ENCODE measurements at places on chromosomes 1 and 21.
A peak's percentile ranks its signal among the peaks of the same experiment; 100 is the strongest.

DNA sequence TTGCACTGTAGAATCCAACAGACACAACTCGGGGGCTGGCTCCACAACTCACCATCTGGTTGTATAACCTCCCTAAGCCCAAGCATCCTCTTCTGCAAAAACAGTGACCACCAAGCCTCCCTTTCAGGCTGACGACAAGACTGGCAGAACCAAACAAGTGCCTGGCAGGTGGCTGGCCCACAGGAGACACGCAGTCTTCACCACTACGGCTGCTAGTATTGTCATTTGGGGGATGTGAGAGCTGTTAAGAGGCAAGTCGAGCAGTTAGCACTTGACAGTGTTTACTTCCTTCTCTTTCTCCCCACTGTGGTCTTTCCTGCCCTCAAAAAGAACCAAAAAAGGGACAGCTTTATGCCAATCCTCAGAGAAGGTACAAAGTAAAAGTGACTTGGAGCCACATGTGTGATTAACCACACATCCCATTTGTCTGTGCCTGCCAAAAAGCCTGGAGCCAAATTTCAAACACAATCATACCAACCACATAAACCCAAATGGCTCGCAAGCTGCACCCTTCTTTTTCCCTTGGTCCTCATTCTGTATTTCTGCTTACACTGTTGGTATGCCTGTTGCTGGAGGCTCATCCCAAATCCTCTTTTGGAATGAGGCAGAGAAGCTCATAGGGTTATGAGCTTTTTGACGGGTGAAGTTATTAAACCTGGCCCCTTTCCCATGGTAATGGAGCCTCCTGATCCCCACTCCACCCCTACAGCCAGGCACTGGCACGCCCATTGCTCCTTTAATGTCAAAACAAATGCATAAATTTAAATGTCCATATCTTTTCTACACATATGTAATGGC lies 94.1 kb downstream of the TGFBR3 start:
- DNase-seq, result peak; percentile 11

GRCh38 chr1:199956005-199956404 lies 71.5 kb upstream of the NR5A2 start:
- no peak for DNase-seq

DNA sequence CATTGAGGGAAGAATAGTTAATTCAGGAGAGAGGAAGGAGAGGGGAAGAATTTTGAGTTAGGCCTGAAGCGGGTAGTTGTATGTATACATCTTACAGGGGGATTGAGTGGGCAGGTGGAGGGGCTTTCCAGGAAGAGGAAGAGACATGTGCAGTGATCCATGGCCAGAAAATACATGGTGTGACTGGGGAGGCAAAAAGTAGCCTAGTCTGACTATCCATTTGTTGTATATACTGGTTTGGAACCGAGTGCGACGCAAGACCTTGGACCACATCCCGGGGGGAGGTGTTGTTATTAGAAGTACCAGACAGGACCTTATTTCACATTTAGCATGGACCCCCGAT lies 158.3 kb downstream of the SDCCAG8 start:
- no peak for DNase-seq

- no peak for DNase-seq
Observed at GRCh38 chr21:40618191-40618973, 228.6 kb downstream of the DSCAM start.

GRCh38 chr1:214842856-214843255 lies 239.7 kb upstream of the KCNK2 start:
- no peak for DNase-seq

- DNase-seq, result no peak
Observed at GRCh38 chr21:43767984-43768867, 7.9 kb downstream of the CSTB start.

- DNase-seq, result no peak
Observed at GRCh38 chr21:29390778-29391177, 92.1 kb downstream of the BACH1 start.

- no peak for DNase-seq
Observed at GRCh38 chr1:94283462-94283861, 46.1 kb upstream of the ARHGAP29 start.

GRCh38 chr1:116574581-116575291 lies 3.9 kb upstream of the CD58 start:
- peak; percentile 50 for DNase-seq

DNA sequence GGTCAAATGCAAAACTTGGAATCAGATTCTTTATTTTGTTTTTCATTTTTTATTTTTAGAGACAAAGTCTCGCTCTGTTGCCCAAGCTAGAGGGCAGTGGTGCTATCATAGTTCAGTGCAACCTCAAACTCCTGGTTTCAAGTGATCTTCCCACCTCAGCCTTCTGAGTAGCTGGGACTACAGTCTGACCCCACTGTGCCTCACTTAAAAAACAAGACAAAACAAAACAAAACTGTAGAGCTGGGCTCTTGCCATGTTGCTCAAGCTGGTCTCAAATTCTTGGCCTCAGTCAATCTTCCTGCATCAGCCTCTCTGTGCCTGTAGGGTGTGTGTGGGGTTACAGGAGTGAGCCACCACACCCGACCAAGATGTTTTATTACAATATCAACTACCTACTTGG lies 396.0 kb upstream of the USP24 start:
- no peak for DNase-seq

- DNase-seq, result no peak
Observed at GRCh38 chr1:157096881-157097280, 2.7 kb downstream of the ETV3L start.

DNA sequence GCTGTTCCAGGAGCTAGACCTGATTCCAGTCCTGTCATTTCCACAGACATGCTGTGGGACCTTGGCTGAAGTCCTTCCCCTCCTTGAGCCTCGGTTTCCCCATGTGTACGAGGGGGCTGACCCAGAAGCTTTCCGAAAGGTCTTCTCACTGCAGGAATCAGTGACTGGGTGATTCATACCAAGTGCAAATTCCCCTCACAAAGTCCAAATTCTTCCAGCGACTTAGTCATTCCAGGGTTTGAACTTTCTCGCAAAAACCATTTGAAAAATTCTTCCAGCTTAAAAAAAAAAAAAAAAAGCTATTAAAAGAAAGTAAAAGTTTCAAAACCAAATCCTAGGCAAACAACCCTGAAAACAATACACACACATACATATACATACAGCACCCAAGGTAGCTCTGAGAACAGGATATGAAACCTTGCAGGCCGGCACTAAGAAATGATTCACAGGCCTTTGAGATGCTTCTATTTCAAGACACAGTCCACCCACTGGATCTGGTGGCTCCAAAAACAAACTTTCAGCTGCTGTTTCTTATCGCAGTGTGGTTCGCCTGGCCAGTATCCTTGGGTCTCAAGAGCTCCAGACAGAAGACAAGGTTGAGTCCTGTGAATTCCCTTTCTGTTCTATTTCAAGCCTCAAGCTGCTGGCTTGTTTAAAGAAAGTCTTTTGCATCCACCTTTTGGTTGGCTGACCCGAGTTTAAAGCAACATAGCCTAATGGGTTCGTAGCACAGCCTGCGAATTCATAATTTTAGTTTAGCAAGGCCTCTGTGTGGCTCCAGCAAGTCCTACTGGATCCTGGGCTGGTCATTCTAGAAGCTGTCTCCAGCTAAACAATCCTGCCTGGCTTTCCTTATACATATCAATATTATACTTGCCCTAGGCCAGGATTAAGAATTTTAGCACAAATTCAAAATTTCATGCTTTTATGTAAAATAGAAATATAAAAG lies 18.0 kb upstream of the ID3 start:
- DNase-seq, result no peak

- DNase-seq, result no peak
Observed at GRCh38 chr1:31580513-31580870, 4.2 kb downstream of the TINAGL1 start.

- no peak for DNase-seq
Observed at GRCh38 chr1:145828367-145829026, 4.5 kb downstream of the POLR3C start.

DNA sequence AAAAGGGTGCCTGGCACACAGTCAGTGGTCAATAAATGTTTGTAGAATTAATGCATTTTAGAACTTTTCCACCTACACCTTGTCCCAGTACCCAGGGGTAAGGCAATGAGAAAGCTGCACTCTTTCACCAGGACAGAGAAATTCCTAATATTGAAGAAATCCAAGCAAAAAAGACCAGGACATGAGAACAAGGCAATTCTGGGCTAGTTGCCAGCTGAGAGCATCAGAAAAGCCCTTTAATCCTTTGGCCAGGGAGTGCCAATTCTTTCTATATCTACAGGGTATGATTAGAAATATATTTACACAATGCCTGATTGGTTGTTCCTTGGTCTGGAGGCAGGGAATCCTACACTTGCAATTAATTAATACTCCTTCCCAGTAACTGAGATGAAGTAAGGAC lies 492.4 kb upstream of the NFIA start:
- no peak for DNase-seq

- no peak for DNase-seq
Observed at GRCh38 chr1:15736038-15736891, at the start of gene SLC25A34. TSS of gene SLC25A34 (plus strand) at chr1:15736258. CDS start at chr1:15736486, 228 bp downstream.

DNA sequence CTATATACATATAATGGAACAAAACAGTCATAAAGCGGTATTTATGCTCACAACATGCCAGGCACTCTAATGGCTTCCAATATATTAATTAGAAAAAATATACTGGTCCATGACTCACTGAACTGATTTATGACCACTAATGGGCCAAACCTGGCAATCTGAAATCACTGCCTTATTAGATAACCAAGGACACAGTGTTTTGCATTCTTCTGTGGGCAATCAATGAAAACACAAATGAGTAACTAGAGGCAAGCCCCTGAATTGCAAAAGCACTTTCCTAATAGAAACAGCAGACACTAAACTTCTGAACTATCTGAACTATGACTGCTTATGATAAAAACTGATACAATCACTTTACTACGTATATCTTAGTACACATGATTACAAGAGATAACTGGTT lies 3.5 kb downstream of the GCLM start:
- DNase-seq, result no peak

All from CD4-positive, alpha-beta T cell treated with Interleukin-1 beta for 1 hour (primary cell).